ENCODE measurements at places on chromosomes 3 and 15. TPM values are rescaled to one million over a fixed set of nuclear protein-coding genes. Genes with fewer than 3 reads are reported as not detected.

- H3K27me3 ChIP-seq = no peaks in the 10 kb centered on the region
- H3K36me3 ChIP-seq = no peaks in the 10 kb centered on the region
- no peak overlapping the region for H3K4me3 ChIP-seq
These were observed 803.4 kb downstream of the TUSC7 start for GRCh38 chr3:117512975-117513374.

GRCh38 chr15:31212326-31213080 is 111.0 kb upstream of the TRPM1 start:
- no peak overlapping the region for H3K27ac ChIP-seq
- no peaks in the 10 kb centered on the region for H3K36me3 ChIP-seq
- peaks cover 22% of the 10 kb centered on the region for H3K4me1 ChIP-seq
- DNase-seq = no peak
- H3K27me3 ChIP-seq = no peaks in the 10 kb centered on the region
- H3K4me3 ChIP-seq = no peak overlapping the region

TEX55 gene
- not detected for polyA plus RNA-seq

PLAAT1 gene
- not detected for polyA plus RNA-seq

FAM98B gene
- polyA plus RNA-seq = 4.0 TPM
